Diencephalon (tissue), 1 donor: ENCODE measurements at places on chromosomes 2 and 18. TPM values are rescaled to one million over a fixed set of nuclear protein-coding genes. Genes with fewer than 3 reads are reported as not detected.

Gene ITGA6
- total RNA-seq = 67.6 TPM

Gene TMEM163
- total RNA-seq = 41.3 TPM

Gene GREB1L
- total RNA-seq = 11.1 TPM

Gene NEU2
- not detected for total RNA-seq

Gene MARCHF4
- total RNA-seq = 13.6 TPM

Gene CCDC138
- total RNA-seq = 42.2 TPM

Gene DQX1
- not detected for total RNA-seq

Gene CDH7
- total RNA-seq = 30.0 TPM

Gene LINC00305
- not detected for total RNA-seq

Gene CRYGB
- not detected for total RNA-seq

Gene BCL11A
- total RNA-seq = 71.5 TPM

Gene ATAD2B
- total RNA-seq = 50.7 TPM

Gene CPLX4
- total RNA-seq = not detected

Gene TEX44
- not detected for total RNA-seq

Gene TRIM54
- total RNA-seq = not detected

Gene GNAL
- 122 TPM for total RNA-seq

Gene SCN3A
- total RNA-seq = 197 TPM

Gene CYP1B1
- total RNA-seq = 11.3 TPM

Gene ALS2
- total RNA-seq = 41.1 TPM

Gene AFTPH
- 88.1 TPM for total RNA-seq

Gene HOXD13
- total RNA-seq = not detected

Gene UGT1A8
- not detected for total RNA-seq

Gene C1QL2
- total RNA-seq = 2.3 TPM

Gene ANKRD53
- 0.92 TPM for total RNA-seq

Gene ASXL3
- 74.5 TPM for total RNA-seq

Gene ZNF532
- total RNA-seq = 174 TPM

Gene PRKD3
- 36.4 TPM for total RNA-seq

Gene LTBP1
- total RNA-seq = 19.8 TPM

Gene CD28
- 0.69 TPM for total RNA-seq

Gene SLC5A7
- total RNA-seq = 14.3 TPM

Gene CTAGE1
- total RNA-seq = not detected

Gene TSN
- total RNA-seq = 73.4 TPM

Gene FIGLA
- total RNA-seq = not detected

Gene CABYR
- total RNA-seq = 19.6 TPM

Gene PIEZO2
- total RNA-seq = 3.2 TPM

Gene PLA2R1
- total RNA-seq = 7.2 TPM

Gene UNC50
- 43.6 TPM for total RNA-seq

Gene PCARE
- 0.23 TPM for total RNA-seq

Gene OXER1
- not detected for total RNA-seq

Gene ZNG1B
- total RNA-seq = 57.2 TPM

Gene MARCO
- not detected for total RNA-seq

Gene COLEC12
- 16.8 TPM for total RNA-seq

Gene MTCL1
- 18.5 TPM for total RNA-seq

Gene NOL4
- total RNA-seq = 71.3 TPM

Gene B3GNT7
- 9.0 TPM for total RNA-seq

Gene PFN4
- 0.92 TPM for total RNA-seq

Gene STK11IP
- 17.8 TPM for total RNA-seq

Gene DCDC2C
- total RNA-seq = 0.69 TPM

Gene BOK
- 35.1 TPM for total RNA-seq

Gene GAL3ST2
- 0.69 TPM for total RNA-seq

Gene FSHR
- 0.46 TPM for total RNA-seq

Gene GPR45
- 1.8 TPM for total RNA-seq
